Cerebellar nuclear complex (tissue), 1 donor: ENCODE measurements at places on chromosomes 13 and 19.

GRCh38 chr19:51807925-51808324 is 13.0 kb downstream of the FPR3 start:
- no peak for DNase-seq

GRCh38 chr19:13770013-13770635 is 4.1 kb upstream of the C19orf53 start:
- no peak for DNase-seq

DNA sequence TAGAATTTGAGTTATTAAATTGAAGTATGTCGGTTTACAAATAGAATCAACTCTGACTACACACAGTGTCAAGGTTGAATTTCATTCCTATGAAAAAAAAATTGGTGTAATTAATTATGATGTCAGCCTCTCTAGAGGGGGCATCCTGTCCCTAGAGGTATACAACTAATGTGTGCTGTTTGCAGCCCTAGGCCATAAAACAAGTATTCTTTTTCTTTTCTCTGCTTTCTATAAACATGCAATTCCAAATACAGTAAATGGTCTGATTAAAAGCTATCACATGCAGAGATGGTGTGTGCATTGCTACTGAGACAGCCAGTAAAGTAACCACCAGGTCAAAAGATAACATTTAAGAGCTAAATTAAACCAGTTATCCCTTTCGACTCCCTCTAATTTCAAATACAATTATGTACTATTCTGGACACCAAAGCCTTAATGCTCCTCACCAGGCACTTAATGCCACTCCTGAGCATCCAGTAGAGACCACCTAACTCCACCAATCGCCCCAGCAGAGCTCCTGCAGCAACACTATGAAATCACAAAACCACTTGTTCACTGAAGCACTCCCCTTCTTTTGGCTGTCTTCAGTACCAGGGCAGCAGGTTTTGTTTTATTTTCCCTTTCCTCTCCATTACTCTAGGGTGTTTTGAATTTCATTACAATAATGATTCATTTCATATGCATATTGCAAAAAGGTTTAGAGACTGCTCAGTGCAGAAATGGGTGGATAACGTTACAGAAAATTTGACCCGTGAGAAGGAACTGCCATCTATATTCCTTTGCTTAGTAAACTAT is 426.9 kb downstream of the PCDH9 start:
- no peak for DNase-seq

DNA sequence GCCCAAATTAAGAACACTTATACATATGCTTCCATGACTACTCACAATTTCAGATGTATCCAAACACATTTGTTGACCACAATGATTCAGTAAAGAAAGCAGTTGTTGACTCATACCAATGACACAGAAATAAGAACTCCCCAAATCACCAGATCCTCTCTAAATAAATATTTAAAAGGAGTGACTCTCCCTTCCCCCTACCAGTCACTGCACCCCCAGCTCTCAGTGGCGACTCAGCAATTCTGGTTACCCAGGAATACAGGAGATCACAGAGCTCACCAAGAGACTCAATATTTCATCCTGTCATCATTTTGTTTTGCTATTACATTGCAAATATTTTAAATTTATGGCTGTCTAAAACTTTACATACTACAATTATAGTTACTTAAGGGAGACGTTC is 131.5 kb downstream of the RGCC start:
- DNase-seq = no peak

DNA sequence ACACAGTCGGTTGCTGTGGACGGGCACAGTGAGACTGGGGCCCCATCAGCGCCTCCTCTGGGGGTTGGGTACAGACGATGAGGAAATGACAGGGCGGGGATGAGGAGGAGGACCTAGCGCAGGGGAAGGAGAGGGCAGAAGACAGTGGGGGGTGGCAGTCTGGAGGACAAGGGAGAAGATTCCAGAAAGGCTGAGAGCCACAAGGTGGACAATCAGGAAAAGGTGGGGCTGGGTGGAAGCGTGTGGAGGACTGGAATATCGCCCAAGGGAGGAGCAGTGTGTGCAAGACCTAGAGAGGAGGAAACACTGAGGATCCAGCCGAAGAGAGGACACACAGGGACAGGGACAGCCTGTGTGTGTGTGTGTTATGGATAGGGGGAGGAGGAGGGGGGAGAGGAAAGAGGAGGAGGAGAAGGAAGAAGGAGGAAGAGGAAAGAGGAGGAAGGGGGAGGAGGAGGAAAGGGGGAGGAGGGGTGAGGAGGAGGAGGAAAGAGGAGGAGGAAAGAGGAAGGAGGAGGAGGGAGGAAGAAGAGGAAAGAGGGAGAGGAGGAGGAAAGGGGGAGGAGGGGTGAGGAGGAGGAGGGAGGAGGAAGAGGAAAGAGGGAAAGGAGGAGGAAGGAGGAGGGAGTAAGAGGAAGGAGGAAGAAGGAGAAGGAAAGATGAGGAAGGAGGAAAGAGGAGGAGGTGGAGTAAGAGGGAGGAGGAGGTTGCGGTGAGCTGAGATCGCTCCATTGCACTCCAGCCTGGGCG is 15.8 kb upstream of the GARIN5A start:
- no peak for DNase-seq

DNA sequence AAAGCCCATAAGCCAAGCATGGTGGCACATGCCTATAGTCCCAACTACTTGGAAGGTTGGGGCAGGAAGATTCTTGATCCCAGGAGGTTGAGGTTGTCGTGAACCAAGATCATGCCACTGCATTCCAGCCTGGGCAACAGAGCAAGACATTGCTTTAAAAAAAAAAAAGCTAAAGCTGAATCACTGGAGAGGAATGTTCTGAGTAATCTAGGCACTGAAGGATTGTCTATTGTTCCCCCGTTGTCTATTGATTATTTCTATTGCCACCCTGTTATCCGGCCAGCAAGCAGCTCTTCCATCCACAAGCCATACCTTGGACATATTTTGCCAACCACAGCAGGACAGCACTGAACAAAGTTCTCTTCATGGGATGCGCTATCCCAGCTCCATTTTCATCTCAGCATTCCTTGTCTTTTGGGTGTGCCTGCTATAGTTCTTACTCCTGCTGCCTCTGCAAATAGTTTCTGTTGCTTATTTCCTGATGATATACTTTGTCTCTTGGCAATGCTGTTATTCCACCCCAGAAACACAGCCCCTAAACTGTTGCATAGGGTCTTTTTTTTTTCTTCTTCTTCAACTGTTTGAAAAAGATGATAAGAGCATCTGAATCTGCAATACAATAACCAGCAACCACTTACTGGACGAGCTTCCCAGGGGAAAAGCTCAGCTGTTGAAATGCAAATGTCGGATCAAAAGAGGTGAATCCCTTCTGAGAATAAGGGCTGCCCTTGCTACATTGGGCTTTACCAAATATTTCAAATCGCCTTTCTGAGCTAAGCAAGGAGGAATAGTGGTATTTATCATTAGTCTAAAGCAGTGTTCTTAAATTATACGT is 22.2 kb upstream of the SIAH3 start:
- no peak for DNase-seq

GRCh38 chr19:48635966-48636858 is 967 bp downstream of the DBP start:
- no peak for DNase-seq

- DNase-seq = no peak
Measured at GRCh38 chr19:23762548-23762883, 3.8 kb upstream of the ZNF681 start.
